ENCODE measurements at places on chromosomes 6 and 20.

DNA sequence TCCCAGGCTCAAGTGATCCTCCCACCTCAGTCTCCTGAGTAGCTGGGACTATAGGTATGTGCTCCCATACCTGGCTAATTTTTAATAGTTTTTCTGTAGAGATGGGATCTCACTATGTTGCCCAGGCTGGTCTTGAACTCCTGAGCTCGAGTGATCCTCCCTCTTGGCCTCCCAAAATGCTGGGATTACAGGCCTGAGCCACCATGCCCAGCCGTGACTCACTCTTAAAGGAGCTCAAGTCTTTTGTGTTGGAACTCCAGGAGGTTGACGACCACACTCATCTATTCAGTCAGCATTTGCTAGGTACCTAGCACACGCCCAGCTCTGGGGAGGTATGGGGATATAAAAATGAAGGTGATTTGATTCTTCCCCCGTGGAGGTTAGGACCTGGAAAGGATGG, 62.8 kb downstream of the UTRN start:
- no peak for DNase-seq

DNA sequence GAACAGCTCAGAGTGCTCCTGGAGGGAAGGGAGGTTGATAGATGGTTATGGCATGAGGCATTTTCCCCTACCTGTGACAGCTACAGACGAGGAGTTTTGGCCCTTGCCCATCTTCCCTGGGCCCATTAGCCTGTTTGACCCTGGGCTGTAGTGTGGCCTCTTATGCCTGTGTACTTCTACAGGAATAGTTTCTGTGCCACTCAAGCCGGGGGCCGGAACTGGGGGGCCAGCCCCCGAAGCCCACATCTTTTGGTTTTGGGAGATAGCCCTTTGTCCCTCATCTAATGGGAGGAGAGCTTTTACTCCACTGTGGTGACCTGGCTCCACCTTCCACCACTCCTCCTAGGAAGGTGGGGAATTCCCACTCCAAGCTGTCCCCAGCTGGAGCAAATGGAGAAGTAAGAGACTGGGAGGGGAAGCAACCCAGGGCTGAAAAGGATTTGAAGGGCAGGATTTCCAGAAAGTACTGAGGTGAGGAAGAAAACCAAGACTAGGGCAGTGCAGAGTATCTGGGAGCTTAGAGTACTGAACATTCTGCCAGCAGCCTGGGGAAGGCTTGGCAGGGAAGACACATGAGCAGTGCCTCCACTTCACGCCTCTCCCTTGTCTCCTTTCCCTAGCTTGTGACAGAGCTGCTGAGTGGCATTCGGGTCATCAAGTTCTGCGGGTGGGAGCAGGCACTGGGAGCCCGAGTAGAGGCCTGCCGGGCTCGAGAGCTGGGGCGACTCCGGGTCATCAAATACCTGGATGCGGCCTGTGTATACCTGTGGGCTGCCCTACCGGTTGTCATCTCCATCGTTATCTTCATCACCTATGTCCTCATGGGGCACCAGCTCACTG, 6.9 kb downstream of the ABCC10 start:
- DNase-seq, result no peak

DNA sequence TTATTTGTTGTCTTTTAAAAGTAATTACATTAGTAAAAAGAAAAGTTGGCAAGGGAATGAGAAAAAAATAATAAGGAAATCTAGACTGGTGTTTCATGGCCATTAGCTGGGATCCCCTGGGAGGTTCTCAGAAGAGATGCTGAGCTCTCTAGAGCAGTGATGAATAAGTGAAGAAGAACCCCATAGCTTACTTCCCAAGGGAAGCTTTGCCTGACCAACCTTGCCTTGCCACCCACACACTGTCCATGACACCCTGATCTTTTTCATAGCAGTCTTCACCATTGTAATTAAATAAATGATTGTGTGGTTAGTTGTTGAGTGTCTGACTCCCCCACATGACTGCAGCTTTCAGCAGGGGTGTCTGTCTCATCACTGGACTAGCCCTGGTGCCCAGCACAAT, 5.9 kb downstream of the C6orf163 start:
- DNase-seq, result no peak

- DNase-seq, result no peak
Measured at GRCh38 chr6:81609736-81610135, 142.7 kb downstream of the TENT5A start.

DNA sequence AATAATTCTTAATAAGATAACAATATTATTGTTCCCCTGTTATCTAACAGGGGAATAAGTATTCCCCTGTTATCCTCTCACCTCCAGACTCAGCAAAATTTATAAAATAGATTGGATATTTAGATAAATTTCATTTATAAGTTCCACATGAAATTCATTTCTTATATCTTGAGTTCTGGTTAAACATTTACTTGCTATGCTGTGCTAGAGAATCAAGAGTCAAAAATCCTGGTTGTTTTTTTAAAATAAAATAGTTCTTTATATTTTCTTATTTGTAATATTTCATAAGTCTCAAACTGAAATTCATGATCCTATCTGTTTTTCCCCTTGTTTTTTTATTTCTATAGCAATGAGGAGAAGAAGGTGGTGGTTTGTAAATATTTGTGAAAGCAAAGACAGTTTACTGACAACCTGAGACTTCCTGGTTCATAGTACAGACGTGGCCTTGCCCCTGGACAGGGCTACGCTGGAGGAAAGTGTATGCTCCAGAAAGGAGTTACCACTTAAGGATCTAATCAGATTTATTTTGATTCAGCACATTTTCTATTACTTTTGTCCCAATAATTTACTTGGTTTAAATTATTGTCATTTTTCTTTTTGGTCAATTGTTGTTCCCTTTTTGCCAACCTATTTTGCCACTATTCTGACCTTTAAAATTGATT, 37.8 kb upstream of the MARCKS start:
- DNase-seq, result no peak

DNA sequence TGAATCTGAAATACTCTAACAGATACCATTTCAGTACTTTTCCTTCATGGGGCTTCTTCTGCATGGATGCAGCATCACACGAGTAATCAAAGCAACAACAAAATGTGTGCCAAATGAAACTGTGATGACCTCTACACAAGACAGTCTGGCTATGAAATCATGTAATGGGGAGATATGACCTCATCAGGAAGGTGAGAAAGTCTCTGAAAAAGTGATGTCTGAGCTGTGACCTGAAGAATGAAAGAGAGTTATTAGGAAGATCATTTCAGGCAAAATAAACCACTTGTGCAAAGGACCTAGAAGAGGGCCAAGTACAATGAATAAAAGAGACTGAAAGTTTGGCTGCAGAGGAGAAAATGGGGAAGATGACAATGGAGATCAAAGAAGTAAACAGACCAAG, 182.8 kb downstream of the PTPRK start:
- DNase-seq, result no peak

DNA sequence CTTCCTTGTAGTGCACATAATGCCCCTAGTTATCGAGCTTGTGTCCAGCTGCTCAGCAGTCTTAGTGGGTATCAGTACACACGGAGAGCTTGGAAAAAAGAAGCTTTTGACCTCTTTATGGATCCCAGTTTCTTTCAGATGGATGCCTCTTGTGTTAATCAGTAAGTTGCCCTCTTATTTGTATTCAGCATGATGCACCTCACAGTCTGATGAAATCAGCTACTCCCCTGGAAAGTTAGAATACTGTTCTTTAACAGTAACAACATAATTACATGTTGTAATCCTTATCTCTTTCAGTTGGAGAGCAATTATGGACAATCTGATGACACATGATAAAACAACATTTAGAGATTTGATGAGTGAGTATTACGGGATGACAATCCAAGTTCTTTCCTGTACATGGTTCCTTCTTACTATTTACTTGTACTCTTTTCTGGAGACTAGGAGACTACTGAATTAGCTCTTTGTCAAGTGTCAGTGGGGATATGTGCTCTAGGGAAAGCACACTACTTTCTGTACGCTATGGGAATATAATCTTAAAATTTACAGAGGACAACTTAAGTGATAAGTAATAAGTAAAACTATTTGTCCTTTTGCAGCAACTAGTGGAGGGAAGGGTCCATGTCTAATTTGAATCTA, 39.1 kb downstream of the PGM3 start:
- no peak for DNase-seq

GRCh38 chr6:31765910-31766794, 3.7 kb downstream of the SAPCD1 start:
- no peak for DNase-seq

DNA sequence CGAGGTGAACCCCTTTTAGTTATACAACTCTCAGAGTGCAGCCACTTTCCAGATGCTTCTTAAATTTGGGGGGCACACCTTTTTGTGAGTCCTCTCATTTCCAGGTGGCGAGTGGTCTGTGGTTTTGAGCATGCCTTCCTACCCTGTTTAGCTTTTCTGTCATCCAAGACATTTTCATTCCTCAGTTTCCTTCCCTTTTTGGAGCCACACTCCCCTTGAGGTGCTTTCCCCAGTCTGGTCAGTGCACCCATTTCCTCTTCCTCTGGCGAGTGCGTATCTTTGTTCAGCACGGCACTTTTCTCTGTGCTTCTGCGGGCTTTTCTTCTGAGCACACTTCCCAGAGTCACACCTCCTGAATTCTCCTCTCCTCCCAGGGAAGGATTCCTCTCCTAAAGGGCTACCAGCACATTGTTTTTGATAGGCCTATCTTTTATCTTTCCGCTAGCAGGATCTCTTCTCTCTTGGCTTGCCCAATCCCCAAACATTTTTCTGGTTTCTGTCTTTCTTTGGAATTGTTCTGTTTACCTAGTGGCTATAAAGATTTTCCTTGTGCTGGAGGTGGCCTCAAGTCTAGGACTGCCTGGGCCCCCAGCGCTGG, 1.4 kb downstream of the PHF20 start:
- DNase-seq, result peak; percentile 41

DNA sequence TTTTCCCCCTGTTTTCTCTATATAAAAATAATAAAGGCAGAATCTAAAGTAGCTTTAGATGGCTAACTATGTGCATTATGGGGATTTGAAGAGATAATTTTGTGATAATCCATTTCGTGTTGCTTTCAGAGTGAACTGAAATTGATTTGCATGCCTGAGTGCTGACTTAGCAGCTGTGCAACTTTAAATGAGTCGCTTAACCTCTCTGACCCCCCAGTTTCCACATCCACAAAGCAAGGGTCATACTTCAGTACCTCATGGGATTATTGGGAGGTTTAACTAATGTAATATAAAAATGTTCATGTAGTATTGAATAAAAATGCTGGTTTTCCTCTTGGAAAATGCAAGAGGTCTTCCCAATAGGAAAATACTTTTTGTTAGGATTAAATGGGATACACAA, 63.8 kb upstream of the FABP7 start:
- DNase-seq, result no peak

- no peak for DNase-seq
Measured at GRCh38 chr6:137590684-137591083, 96.5 kb upstream of the OLIG3 start.

DNA sequence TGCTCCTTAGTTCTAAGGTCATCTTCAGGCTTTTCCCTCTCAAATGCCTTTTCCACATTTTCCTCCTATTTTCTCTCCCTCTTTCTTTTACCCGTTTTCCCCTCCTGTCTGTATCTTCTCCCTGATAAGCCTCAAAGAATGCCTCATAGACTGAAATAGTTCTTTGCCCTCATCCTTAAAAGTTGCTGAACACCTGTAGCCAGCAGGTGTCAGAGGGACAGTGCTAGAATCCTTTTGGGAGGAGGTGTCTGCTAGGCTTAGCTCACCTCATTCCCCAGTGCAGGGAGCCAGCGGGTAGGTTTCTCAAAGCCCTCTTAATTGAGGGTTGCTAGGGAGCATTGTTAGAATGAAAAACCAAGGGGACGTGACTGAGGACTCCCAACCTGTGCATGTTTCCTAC, 204.0 kb downstream of the TSHZ2 start:
- no peak for DNase-seq

DNA sequence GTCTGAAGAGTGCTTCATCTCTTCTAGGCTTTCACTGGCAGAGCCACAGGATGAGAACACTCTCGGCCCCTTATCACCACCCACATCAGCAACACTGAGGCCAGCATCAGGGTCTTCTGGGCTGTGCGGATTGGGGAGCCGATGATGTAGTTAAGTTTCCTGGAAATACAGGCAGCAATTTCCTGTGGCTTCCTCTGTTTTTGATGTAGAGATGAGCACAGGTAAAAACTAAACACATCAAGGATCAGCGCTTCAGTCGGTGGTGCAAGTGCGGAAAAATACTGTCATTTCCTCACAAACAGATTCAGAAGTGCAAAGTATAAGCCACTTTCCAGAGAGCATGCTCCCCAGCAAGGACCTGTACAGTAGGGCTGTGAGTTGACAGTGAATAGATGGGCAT, 62.6 kb downstream of the BACH2 start:
- DNase-seq, result no peak

DNA sequence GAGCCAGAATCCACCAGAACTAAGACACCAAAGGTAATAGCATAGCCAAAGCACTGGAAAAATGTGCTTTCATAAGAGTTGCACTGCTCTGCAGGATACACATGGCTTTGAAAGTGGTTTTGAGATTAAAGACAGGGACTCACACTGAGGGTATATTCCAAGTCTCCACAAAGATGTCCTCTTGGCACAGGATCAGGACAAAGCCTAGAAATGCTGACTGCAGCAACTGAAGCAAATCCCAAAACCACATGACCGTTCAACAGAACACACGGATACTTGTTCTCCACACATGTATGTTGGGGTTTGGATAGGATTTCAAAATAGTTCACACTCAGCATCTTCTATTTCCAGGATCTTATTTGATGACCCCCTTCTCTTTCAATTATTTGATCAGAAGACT, 364.3 kb upstream of the HSF2 start:
- no peak for DNase-seq

DNA sequence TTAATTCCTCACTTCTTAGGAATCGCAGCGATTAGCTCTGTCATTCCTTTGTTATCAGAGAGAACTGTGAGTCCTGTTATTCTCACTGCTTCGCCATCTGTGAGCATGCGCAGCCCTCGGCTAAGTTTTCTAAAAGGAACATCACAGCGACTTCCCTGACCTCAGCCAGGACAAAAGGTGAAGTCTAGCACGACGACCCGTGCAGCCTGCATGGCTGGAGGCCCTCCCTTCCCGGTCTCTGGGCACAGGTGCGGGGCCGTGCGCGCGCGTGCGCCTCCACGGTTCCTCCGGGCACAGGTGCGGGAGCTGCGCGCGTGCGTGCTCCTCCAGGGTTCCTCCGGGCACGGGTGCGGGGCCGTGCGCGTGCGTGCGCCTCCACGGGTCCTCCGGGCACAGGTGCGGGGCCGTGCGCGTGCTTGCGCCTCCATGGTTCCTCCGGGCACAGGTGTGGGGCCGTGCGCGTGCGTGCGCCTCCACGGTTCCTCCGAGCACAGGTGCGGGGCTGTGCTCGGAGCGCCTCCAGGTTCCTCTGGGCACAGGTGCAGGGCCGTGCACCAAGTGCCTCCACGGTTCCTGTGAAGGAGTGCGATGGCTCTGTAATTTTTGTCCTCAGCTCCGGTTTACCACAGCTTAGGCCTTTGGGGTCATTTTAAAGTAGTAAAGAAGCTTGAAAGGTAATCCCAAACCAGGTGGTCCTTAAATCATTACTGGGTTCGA, 212.3 kb downstream of the ERMARD start:
- no peak for DNase-seq

Measured in hematopoietic multipotent progenitor cell treated with erythropoietin and hydrocortisone succinate and interleukin-3 and kit ligand, for 8 days (in vitro differentiated cells).